ENCODE measurements at places on chromosomes 3 and 15.

- no peak overlapping the region for H3K4me3 ChIP-seq
- H3K27me3 ChIP-seq = peaks cover 7% of the 10 kb centered on the region
- H3K4me1 ChIP-seq = no peaks in the 10 kb centered on the region
- DNase-seq = no peak
- H3K27ac ChIP-seq = no peak overlapping the region
Measured at GRCh38 chr3:8746780-8747345, 13.3 kb downstream of the CAV3 start.

DNA sequence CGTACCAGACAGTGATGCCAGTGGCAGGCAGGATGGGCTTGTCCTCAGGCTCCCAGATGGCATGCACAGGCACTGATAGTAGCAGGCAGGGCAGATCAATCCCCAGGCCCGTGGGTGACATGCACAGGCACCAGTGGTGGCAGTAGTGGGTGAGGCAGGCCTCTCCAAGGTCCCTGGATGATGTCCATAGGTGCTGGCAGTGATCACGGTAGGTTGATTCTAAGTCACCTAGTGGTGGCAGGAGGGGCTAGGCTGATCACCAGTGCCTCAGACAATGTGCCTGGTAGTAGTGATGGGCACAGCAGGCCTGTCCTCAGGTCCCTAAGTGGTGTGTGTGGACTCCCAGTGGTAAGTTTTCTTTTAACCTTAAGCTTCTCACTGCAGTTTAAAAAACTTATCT is 19.6 kb downstream of the CEP63 start:
- H3K36me3 ChIP-seq = peaks cover 25% of the 10 kb centered on the region
- no peak for DNase-seq
- no peaks in the 10 kb centered on the region for H3K27me3 ChIP-seq
- no peak overlapping the region for H3K27ac ChIP-seq
- no peak overlapping the region for H3K4me3 ChIP-seq

- H3K27me3 ChIP-seq = peaks cover 72% of the 10 kb centered on the region
- H3K4me1 ChIP-seq = no peaks in the 10 kb centered on the region
- H3K36me3 ChIP-seq = no peaks in the 10 kb centered on the region
- H3K4me3 ChIP-seq = no peak overlapping the region
- DNase-seq = no peak
Measured at GRCh38 chr3:17945799-17946399, 203.5 kb upstream of the TBC1D5 start.

DNA sequence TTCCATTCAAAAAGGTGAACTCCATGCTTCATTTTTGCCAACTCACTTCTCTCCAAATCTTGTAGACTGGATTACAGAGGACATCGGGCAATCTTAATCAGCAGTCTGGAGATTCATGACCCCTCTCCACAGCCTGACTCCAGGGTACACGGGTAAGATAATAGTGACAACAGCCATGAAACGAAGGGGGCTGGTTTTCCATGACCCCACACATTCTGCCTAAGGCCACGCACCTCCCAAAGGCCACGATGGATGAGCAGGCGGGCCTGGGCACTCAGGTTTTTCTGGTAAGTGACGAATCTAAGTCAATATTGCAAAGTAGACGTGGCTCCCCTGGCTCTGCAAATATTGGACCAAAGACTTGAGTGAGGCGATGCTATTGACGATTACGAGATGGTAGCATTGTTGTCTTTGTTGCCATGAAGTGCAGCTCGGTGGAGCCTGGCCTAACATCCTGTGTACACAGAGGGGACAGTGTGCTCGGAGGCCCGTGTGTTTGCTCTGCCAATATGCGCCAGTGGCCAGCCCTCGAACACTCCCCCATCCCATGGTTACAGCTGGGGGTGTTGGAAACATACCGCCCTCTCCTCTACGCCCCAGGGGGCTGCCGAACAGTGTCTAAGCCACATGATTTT is 119.1 kb downstream of the OPA1 start:
- no peaks in the 10 kb centered on the region for H3K27me3 ChIP-seq
- no peak for DNase-seq
- peaks cover 2% of the 10 kb centered on the region for H3K4me1 ChIP-seq
- H3K36me3 ChIP-seq = no peaks in the 10 kb centered on the region
- H3K4me3 ChIP-seq = no peak overlapping the region

GRCh38 chr3:164222197-164222596 is 856.1 kb downstream of the SI start:
- H3K27me3 ChIP-seq = no peaks in the 10 kb centered on the region
- no peak overlapping the region for H3K27ac ChIP-seq
- no peaks in the 10 kb centered on the region for H3K36me3 ChIP-seq
- no peak overlapping the region for H3K4me3 ChIP-seq
- DNase-seq = no peak

- H3K27ac ChIP-seq = no peak overlapping the region
- H3K27me3 ChIP-seq = no peaks in the 10 kb centered on the region
- peaks cover 2% of the 10 kb centered on the region for H3K36me3 ChIP-seq
- H3K4me1 ChIP-seq = peaks cover 16% of the 10 kb centered on the region
- no peak overlapping the region for H3K4me3 ChIP-seq
- DNase-seq = no peak
Measured at GRCh38 chr3:59922192-59922591, 872.4 kb upstream of the CFAP20DC start.

DNA sequence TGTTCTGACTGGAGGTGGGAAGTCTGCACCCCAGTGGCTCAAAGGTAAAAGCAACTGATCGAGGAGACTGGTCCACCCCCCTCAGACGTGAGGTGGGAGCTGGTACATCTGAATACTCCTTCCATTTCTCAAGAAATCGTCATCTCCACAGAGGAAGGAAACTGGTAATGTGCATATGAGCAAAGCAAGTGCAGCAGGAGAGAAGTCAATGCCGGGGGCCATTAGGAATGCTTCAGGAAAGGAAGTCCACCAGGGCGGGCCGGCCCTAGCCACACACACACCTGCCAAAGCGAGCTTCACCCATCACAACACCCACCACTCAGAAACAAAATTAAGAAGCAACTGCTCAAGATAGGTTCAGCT is 8.5 kb downstream of the TBC1D2B start:
- no peaks in the 10 kb centered on the region for H3K36me3 ChIP-seq
- H3K27ac ChIP-seq = no peak overlapping the region
- no peaks in the 10 kb centered on the region for H3K27me3 ChIP-seq
- DNase-seq = no peak
- peaks cover 52% of the 10 kb centered on the region for H3K4me1 ChIP-seq

DNA sequence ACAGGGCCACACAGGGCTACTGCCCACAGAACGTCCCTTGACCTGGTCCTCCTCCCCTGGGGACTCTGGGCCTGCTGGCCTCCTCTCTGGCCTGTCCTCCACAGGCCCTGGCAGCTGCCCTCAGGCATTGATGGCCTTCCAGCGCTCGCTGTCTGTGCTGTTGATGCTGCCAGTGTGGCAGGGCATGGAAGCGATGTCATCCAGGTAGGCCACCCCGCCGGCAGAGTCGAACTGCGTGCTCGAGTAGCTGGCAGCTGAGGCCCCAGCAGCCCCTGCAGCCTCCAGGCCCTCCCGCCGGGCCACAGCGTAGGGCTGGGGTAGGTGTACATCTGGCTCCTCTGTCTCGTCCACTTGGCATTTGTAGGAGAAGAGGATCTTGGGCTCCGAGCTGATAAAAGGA is 17.1 kb downstream of the TPRA1 start:
- DNase-seq = no peak
- H3K36me3 ChIP-seq = no peaks in the 10 kb centered on the region
- no peak overlapping the region for H3K27ac ChIP-seq
- peaks cover 8% of the 10 kb centered on the region for H3K4me1 ChIP-seq

DNA sequence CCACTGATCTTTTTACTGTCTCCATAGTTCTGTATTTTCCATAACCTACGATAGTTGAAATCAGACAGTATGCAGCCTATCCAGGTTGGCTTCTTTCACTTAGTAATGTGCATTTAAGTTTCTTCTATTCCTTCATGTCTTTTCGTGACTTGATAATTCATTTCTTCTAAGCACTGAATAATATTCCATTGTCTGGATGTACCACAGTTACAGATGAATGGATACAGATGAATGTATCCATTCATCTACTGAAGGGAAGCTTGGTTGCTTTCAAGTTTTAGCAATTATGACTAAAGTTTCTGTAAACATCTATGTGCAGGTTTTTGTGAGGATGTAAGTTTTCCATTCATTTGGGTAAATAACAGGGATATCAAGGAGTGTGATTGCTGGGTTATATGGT is 124.8 kb downstream of the NSUN3 start:
- H3K36me3 ChIP-seq = no peaks in the 10 kb centered on the region
- H3K4me3 ChIP-seq = no peak overlapping the region
- DNase-seq = no peak
- peaks cover 8% of the 10 kb centered on the region for H3K27me3 ChIP-seq
- no peaks in the 10 kb centered on the region for H3K4me1 ChIP-seq
- no peak overlapping the region for H3K27ac ChIP-seq

- H3K27me3 ChIP-seq = no peaks in the 10 kb centered on the region
- DNase-seq = no peak
- H3K4me3 ChIP-seq = no peak overlapping the region
- H3K27ac ChIP-seq = no peak overlapping the region
- H3K36me3 ChIP-seq = peaks cover 5% of the 10 kb centered on the region
Measured at GRCh38 chr3:136385457-136385856, 135.3 kb downstream of the PCCB start.

GRCh38 chr3:64422192-64422591 is 196.9 kb upstream of the PRICKLE2 start:
- no peak overlapping the region for H3K4me3 ChIP-seq
- H3K4me1 ChIP-seq = no peaks in the 10 kb centered on the region
- peaks cover 18% of the 10 kb centered on the region for H3K27me3 ChIP-seq
- H3K27ac ChIP-seq = no peak overlapping the region

GRCh38 chr3:109018828-109019227 is 65.1 kb upstream of the GUCA1C start:
- DNase-seq = no peak
- H3K4me1 ChIP-seq = peaks cover 3% of the 10 kb centered on the region
- H3K36me3 ChIP-seq = peaks cover 2% of the 10 kb centered on the region
- no peak overlapping the region for H3K4me3 ChIP-seq
- no peak overlapping the region for H3K27ac ChIP-seq
- H3K27me3 ChIP-seq = peaks cover 41% of the 10 kb centered on the region

All from T-helper 17 cell (primary cell).